ENCODE measurements at places on chromosomes 16 and 17. TPM values are rescaled to one million over a fixed set of nuclear protein-coding genes. Genes with fewer than 3 reads are reported as not detected.

KRT36 gene
- not detected for total RNA-seq

OR4D1 gene
- not detected for total RNA-seq

MEOX1 gene
- 7.9 TPM for total RNA-seq

ENDOV gene
- total RNA-seq = 23.5 TPM

PLA2G10 gene
- total RNA-seq = not detected

HS3ST3A1 gene
- total RNA-seq = 22.7 TPM

C16orf89 gene
- 1.2 TPM for total RNA-seq

CLDN6 gene
- total RNA-seq = not detected

All from camera-type eye (tissue), 1 donor.